ENCODE measurements at places on chromosomes 5 and 9.

- peak; percentile 29 for DNase-seq
Measured at GRCh38 chr9:112174965-112175795, at the start of gene SUSD1. Gene SUSD1 (minus strand): TSS chr9:112175297. CDS start chr9:112175235, 62 bp downstream.

DNA sequence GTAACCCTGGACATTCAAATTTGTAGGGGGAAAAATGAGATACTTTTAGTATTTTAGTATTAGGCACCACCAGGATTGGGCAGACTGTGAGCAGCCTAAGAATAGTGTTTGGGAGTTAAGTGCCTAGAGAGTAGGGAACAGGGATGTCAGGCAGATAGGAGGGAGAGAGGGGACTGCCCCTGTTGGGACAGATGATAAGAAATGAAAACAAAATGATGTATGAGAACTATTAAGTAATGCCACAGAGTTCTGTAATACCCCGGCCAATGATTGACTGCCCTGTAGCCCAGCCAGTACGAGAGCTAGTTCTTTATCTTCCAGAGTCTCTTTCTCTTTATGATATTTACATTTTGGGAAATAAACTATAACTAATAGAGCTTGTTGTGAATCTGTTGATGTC lies 24.4 kb downstream of the ARHGAP26 start:
- no peak for DNase-seq

DNA sequence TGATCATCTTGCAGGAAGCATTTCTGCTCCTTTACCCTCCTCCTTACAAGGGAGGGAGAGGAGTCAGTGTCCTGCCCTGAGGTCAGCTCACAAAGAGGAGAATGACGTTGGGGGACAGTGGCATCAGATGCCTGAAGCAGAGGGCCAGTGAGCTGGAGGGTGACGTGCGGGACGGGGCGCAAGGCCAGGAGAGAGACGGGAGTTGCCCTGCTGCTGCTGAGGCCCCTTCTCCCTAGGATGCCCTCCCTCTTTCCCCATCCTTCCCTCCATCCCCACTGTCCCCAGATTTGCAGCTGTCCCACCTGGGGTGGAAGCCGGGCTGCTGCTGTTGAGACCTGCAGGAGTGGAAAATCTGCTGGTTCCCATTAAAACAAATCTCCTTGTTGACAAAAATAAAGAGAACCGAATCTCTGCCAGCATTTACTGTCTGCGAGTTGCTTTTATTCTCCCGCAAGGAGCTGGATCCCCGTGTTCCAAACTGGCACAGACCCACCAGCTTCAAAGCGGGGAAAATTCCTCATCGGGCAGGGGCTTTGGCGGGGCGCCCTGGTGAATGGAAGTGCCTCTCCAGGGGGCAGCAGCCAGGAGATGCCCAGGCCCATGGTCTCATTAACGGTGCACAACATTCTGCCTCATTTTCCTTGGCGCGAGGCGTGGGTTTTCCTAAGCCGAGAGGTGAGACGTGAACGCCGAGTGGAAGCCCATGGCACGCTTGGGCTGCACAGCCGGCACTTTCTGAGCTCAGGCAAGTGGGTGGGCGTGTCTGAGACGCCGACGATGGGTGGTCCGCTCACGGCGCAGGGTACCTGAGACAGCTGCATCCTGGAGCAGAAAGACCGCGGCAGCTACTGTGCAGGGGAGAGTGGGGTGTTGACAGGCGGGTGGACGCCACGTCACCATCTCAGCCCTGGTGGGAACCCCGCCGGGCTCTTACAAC lies 13.9 kb upstream of the COL5A1 start:
- DNase-seq, result no peak

- DNase-seq, result no peak
Measured at GRCh38 chr9:133087429-133088145, 25.8 kb downstream of the CEL start.

DNA sequence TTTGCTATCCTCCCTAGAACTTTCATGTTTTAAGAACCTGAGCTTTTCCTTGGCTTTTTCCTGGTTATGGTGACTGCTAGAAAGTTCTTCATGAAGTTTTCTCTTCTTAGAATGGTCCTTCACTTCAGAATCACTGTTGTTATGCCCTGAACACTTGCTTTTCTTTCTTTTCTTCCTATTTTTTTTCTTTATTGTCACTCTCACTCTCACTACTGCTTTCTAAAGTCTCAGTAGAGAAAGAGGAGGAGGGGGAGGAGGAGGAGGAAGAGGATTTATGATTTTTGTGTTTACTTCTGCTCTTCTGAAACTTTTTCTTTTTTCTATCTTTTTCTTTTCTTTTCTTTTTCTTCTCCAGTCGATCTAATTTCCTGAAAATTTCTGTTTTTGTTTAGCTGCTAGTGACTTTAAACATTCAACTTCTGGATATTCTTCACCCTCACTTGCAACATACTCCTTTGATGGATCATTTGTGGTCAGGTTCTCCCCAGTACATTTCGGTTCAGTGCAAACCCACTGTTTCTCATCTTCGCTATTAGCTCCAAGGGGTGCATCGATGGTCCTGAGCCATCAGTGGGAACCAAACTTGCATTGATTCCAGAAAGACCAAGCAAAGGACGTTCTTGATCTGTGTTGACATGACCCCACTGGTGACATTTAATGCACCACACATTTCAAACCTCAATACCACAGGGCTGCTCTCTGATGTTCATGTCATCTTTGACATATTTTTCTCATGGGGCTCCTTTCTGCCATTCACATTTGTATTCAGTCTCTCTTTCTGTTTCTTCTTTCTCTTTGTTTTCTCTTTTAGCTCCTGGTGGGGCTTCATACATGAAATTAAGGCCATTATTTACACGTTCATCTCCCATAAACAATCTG lies 81.6 kb upstream of the HAND1 start:
- DNase-seq, result no peak

- DNase-seq, result no peak
Measured at GRCh38 chr9:111691672-111692329, 30.4 kb downstream of the GNG10 start.

DNA sequence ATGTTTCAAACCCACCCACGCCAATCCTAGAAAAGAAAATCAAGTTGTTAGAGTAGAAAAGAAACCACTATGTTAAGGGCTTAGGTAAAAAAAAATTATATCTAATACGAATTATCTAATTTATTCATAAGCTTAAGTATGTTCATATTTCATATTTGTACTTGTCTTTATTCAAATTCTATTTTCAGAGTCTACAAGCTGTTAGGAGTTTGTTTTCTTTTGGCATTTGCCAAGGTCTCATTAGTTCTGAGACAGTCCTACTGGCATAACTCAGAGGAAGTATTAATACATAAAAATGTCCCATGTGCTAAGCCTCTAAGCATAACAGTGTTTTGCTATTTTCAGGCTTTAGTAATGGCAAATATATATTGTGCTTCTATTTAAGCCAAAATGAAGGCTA lies 57.6 kb downstream of the STARD4 start:
- no peak for DNase-seq

GRCh38 chr5:75457691-75458090 lies 53.7 kb downstream of the CERT1 start:
- DNase-seq, result no peak

DNA sequence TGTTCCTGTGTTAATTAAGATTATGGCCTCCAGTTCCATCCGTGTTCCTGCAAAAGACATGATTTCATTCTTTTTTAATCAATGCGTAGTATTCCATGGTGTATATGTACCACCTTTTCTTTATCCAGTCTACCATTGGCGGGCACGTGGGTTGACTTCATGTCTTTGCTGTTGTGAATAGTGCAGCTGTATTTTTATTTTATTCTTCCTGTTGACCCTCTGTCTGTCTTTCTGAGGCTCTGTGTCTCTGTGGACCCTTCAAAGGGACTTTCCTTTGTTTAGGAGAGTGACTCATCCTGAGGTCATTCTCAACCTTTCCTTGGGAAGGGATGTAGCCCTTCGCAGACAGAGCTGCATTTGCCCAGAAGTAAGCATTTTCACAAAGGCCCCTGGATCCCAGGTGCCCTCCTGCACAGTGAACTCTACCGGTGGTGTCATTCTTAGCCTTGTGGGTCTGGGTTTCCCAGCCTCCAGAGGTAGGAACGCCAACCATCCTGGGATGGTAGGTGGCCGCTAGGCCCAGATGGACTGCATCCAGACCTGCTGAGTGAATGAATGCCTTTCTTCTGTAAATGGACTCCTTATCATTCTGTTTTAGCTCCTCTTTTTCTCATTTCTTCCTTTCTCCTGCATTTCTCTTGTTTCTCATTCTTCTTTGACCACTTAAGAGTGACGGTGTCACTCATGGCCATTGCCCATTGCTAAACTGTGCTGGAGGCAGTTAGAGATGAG lies 22.4 kb downstream of the TRIO start:
- no peak for DNase-seq

GRCh38 chr5:1732945-1733344 lies 66.7 kb downstream of the MRPL36 start:
- no peak for DNase-seq

GRCh38 chr9:104802110-104802509 lies 38.2 kb downstream of the NIPSNAP3B start:
- DNase-seq, result no peak

- DNase-seq, result no peak
Measured at GRCh38 chr5:144812763-144813162, 642.1 kb downstream of the KCTD16 start.

DNA sequence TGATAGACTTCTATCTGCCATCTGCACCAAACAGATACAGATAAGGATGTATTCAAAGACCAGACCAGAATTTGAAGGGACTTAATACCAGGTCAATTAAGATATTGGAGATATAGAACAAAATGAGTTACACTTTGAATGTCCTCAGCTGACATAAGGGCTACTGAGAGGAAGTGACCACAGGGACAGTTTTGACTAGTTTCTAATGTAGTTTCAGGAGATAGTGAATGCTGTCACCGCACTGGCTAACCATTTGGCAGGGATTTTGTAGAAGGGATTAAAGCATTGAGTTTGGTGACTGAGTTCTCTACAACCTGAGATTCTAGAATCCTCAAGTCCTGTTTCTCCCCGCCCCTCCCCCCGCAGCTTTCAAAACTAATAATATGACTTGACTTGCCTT lies 22.7 kb downstream of the CCNH start:
- DNase-seq, result no peak

GRCh38 chr9:8660383-8660782 lies 860.8 kb upstream of the DMAC1 start:
- no peak for DNase-seq

- DNase-seq, result peak; percentile 18
Measured at GRCh38 chr9:130172161-130172857, at the start of gene NCS1. Gene NCS1 (plus strand): TSS chr9:130172404. CDS start chr9:130172664, 260 bp downstream.

GRCh38 chr9:73402081-73403028 lies 250.7 kb downstream of the ANXA1 start:
- no peak for DNase-seq

DNA sequence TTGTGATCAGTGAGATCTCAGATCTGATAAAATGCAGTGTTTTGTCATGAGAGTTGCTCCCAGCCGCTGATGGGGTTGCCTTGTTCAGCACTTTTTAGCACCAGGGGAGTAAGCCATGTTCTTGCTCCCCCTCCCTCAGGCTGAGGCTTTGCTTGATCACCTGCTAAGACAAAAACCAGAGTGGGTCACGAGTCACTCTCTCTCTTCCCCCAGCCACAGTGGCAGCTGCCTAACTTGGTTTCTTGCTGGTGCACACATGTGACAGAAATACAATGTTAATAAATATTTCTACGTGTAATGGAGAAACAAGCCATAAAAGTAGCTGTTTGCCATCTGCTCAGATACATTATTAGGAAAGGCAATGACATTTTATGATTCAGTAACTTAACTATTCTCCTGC lies 212.4 kb upstream of the DMRT1 start:
- no peak for DNase-seq

DNA sequence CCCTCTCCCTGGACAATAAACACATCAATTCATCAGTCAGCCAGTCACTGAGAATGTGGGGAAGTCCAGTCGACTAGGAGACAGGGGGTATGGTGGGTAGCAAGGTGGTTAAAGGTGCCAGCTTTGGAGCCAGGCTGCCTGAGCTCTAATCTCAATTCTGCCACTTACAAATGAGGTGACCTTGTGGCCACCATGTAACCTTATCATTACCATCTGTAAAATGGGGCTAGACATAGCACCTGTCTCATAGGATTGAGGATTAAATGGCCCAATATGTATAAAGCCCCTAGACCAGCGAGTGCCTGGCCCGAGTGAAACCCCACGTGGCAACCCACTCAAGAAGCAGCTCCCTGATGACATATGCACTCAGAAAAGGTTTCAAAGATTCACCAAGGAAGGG lies 73.3 kb upstream of the TBC1D2 start:
- DNase-seq, result no peak

GRCh38 chr5:104541141-104541785 lies 978.7 kb upstream of the NUDT12 start:
- no peak for DNase-seq

- no peak for DNase-seq
Measured at GRCh38 chr5:179120421-179120861, 60.3 kb downstream of the ZNF354C start.

- DNase-seq, result no peak
Measured at GRCh38 chr9:70615464-70616138, 201.1 kb upstream of the KLF9 start.

GRCh38 chr5:72622170-72622760 lies 115.1 kb upstream of the ZNF366 start:
- DNase-seq, result no peak

DNA sequence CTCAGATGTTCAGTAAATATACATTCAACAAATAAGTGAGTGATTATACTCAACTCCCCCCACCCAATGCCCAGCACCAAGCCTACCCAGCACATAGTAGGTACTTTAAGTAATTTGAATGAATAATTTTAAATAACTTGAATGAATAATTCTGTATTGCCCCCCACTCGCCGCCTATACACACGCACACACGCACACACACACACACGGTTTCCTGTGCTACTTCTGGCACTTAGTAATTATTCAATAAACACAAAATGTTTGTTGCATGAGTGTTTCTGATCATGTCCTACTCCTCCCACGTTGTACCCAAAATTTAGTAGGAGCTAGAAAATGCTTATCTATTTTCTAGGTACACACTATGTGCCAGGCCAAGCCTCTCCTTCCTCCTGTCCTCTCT lies 16.2 kb downstream of the PCDH12 start:
- DNase-seq, result no peak

GRCh38 chr5:140639148-140639981 lies at the start of gene TMCO6:
Gene TMCO6 (plus strand): TSS chr5:140639451. CDS start chr5:140639528, 77 bp downstream.
- DNase-seq, result peak; percentile 96

GRCh38 chr5:104372376-104372775 lies 809.8 kb upstream of the NUDT12 start:
- DNase-seq, result no peak

DNA sequence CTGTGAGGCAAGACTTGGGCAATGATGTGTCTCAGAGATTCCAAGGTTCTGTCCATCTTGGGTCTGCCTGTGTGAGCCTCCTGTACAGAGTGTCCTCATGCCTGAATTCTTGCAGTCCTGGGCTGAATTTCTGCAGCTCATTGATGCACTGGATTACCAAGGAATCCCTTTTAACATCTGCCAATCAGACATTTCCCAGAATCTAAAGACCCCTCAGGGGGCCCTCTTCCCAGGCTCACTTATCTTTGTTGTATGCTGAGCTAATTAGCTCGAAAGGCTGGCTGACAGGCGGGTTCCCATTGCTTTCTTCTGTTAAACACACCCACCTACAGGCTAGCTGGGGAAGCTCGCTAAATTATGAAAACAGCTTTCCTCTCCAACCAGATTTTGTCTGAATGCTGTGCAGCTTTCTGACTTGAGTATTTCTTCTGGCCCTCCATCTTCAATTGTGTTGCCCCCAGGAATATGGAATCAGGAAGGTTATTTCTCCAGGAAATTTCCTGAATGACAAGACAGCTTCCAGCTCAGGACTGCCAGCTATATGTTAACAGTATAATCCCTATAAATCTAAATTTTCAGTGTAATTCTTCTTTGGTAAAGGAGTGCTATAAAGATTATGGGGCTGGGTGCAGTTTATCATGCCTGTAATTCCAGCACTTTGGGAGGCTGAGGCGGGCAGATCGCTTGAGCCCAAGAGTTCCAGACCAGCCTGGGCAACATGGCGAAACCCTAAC lies at the start of gene LIX1:
Gene LIX1, minus strand, starts transcription at position 91 of the 734 bp plus-strand sequence. Its CDS starts 35 bp downstream, at position 56.
- DNase-seq, result no peak

- no peak for DNase-seq
Measured at GRCh38 chr9:108345826-108346225, 510.0 kb downstream of the ACTL7B start.
